ENCODE measurements at places on chromosomes 11 and 22.

DNA sequence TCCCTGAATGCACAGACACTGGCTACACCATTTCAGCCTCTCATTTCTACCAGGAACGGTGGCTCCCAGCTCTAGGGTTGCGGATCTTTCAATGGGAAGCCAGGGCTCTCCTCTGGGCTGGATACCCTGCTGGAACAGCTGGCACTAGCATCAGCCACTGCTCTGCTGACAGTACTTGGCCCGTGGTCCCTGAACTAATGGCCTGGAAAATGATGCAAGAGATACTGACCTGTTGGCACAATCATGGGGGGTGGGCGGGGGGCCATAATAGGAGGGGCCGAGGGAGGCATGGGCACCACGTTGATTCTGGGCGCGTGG lies 10.7 kb upstream of the TBC1D10A start:
- DNase-seq: no peak
- H3K4me3 ChIP-seq: no peak overlapping the region
- no peak overlapping the region for H3K27ac ChIP-seq
- no peaks in the 10 kb centered on the region for H3K4me1 ChIP-seq
- no peaks in the 10 kb centered on the region for H3K27me3 ChIP-seq

DNA sequence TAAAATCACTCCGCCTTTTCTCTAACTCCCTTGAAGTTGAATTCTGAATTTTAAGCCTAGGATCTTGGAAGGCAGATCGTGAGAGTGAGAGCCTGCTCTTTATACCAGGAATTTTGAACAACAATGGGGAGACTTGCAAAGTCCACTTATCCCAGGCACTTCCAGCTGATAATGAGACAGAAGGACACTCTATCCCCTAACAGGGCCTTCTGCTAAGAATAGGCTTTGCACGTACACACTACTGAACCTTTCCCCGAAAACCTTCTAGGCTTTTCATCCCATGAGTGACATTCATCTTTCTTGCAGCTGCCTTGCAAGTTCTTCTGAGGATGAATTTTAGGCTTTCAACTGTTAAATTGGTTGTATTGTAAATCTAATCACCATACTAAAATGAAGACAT lies 44.0 kb upstream of the WT1 start:
- no peak overlapping the region for H3K27ac ChIP-seq
- no peaks in the 10 kb centered on the region for H3K36me3 ChIP-seq
- no peaks in the 10 kb centered on the region for H3K4me1 ChIP-seq
- H3K27me3 ChIP-seq: no peaks in the 10 kb centered on the region
- no peak for DNase-seq

GRCh38 chr22:46617207-46617985 lies 2.8 kb upstream of the GRAMD4 start:
- H3K4me1 ChIP-seq: peaks cover 27% of the 10 kb centered on the region
- no peak overlapping the region for H3K4me3 ChIP-seq
- H3K27me3 ChIP-seq: no peaks in the 10 kb centered on the region
- no peaks in the 10 kb centered on the region for H3K36me3 ChIP-seq
- no peak overlapping the region for H3K27ac ChIP-seq

DNA sequence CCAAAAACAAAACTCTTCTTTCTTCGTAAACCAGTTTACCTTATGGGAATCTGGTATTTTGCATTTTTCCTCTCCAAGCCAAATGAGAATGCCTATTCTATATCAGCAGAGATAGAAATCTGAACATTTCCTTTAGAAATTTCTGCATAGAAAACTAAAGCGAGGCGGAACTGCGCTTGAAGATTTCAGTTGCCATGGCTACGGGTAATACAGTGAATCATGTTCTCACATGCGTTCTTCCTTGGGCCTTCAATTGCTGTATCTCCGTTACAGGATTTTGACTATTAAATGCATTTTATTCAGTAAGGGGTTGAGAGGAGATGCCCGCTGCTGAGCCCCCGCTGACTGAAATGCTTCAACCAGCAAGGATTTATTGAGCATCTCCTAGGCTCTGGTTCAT lies 108.2 kb upstream of the CRYBB3 start:
- H3K36me3 ChIP-seq: no peaks in the 10 kb centered on the region
- no peaks in the 10 kb centered on the region for H3K27me3 ChIP-seq
- no peak overlapping the region for H3K27ac ChIP-seq
- DNase-seq: no peak
- H3K4me1 ChIP-seq: no peaks in the 10 kb centered on the region
- no peak overlapping the region for H3K4me3 ChIP-seq

DNA sequence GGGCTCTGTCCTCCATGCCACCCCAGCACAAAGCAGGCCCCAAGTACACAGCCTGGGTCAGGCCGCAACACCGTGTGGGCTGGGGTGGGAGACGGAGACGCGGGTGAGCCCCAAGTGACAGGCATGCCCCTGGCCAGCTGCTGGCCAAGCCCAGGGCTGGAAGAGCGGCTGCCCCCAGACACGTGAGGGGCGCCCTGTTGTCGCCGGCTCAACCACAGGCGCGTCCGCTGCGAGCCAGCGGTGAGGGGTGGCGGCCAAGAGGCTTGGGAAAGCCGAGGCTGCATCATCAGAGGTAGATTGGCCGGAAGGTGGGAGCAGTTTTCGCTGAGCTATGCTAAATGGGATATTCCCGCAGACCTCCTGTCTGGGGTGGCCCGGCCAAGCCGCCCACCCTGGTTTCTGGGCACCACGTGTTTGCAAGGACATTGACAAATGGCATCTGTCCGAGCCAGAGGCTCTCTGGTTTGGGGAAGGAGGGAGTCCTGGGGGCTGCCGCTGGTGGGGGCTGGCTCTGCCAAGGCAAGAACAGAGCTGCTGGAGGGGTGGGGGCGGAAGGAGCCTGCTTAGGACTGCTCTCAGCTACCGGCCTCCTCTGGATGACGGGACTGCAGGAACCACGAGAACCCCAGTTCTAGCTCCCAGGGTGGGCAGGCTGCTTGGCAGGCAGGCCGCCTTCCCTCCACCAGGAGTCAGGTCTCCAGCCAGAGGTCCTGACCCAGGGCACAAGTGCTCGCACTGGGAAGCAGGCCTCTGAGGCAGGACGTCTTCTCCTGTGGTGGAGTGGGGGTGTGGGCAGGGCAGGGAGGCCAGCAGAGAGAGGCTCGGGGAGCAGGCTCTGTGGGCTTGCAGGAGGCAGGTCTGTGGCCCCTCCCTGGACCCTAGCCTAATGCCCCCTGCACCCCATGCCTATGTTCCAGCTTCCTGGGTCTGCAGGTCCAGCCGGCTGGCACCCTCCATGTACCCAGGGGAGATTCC lies 552 bp downstream of the PRR33 start:
- H3K36me3 ChIP-seq: peaks cover 30% of the 10 kb centered on the region
- DNase-seq: no peak
- H3K27me3 ChIP-seq: no peaks in the 10 kb centered on the region
- H3K4me1 ChIP-seq: peaks cover 53% of the 10 kb centered on the region
- H3K27ac ChIP-seq: no peak overlapping the region
- H3K4me3 ChIP-seq: peak overlapping the region; percentile 47

DNA sequence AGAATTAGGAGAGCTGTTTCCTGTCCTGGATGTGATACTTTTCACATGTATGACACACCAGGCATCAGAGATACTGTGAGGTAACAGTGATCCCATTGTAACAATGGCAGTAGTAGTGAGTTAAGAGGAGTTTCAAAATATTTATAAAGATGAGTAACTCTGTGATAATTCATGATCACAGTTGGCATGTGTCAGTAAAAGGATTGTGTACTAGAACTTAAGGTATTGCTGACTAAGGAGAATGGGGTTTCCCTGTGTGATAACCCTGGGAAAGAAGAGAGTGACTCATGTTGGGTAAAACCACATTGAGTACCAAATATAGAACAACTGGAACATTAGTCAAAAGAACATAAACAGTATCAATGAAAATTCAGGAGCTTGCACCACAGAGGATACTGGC lies 22.9 kb upstream of the SLC5A1 start:
- no peak overlapping the region for H3K4me3 ChIP-seq
- no peaks in the 10 kb centered on the region for H3K4me1 ChIP-seq
- no peak overlapping the region for H3K27ac ChIP-seq
- no peak for DNase-seq

- DNase-seq: no peak
- no peaks in the 10 kb centered on the region for H3K36me3 ChIP-seq
- no peak overlapping the region for H3K4me3 ChIP-seq
- peaks cover 9% of the 10 kb centered on the region for H3K4me1 ChIP-seq
Observed at GRCh38 chr11:12719221-12719620, 45.0 kb downstream of the TEAD1 start.
